ENCODE measurements at places on chromosomes 5 and 9.

GRCh38 chr9:126474206-126474765, 139.4 kb upstream of the LMX1B start:
- no peak for DNase-seq

DNA sequence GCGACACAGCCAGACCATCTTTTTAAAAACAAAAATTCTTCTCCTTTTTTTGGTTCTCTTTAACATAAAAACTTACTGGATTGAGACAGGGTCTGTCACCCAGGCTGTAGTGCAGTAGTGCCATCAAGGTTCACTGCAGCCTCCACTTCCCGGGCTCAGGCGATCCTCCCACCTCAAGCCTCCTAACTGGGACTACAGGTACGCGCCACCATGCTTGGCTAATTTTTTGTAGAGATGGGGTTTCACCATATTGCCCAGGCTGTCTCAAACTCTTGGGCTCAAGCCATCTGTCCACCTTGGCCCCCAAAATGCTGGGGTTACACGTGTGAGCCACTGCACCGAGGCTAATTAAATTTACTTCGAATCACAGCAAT, 13.8 kb downstream of the HNRNPK start:
- no peak for DNase-seq

GRCh38 chr9:124493794-124494479, 13.3 kb downstream of the NR5A1 start:
- DNase-seq, result no peak

- no peak for DNase-seq
Observed at GRCh38 chr5:154647114-154647760, 107.9 kb upstream of the LARP1 start.

DNA sequence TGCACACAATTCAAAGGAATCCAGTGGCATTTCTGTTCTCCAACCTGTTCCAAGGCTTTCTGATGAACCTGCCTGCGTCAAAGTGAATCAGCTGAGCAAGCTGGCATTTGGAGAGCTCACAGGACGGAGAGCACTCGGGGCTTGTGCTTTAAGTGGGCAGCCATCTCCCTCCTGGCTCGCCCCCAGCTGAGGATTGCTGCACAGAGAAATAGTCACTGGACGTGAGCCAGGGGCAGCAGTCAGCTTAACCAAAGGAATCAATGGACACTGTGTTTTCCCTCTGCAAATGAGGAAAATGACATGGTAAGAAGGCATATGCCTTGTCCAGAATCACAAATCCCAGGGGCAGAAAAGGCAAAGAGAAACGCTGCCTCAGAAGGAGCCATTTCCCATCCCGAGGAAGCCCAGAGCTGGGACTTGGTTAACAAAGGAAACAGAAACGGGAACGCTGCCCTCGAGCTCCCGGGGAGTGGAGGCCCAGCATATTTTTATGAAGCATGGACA, 299.4 kb downstream of the ZSWIM6 start:
- DNase-seq, result no peak

DNA sequence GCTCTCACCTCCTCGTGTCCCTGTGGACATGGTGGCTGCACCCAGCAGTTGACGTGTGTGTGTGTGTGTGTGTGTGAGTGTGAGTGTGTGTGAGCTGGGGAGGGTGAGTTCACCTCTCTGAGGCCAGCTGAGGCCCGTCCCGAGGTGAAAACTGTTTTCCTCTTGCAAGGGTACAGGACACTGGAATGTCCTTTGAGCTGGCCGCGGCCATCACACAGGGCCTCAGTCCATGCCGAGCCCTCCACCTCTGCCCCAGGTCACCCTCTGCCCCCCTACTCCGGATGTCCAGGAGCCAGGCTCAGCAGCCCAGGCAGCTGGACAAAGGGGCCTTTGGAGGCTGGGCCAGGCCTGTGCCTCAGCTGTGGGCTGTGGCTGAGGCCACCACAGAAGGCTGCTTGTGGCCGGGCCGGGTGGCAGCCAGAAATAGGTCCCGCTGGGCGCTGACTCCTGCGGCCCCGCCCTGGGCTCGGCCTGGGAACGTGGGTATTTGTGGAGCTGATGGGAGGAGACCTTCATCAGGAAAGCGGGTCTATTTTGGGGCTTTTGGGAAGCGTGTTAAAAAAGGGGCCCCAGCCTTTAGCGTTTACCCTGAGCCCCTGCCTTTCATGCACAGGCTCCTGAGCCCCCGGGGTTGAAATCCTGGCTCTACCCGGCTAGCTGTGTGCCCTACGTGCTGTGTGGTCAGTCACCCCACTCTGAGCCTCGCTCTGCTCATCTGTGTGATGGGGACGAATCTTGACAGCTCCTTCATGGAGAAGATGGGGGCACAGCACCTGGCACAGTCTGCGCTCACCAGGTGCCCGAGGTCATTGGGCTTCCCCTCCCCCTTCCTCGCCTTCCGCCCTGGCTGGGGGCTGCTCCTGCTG, 75.1 kb upstream of the IER5L start:
- DNase-seq, result no peak
